Upper lobe of right lung (tissue), 1 donor: ENCODE measurements at places on chromosomes 16 and 17. TPM values are rescaled to one million over a fixed set of nuclear protein-coding genes. Genes with fewer than 3 reads are reported as not detected.

GRCh38 chr16:84359326-84359725, 9.0 kb upstream of the ATP2C2 start:
- DNase-seq = no peak

- no peak for DNase-seq
Measured at GRCh38 chr17:51270636-51271035, 10.3 kb downstream of the UTP18 start.

DNA sequence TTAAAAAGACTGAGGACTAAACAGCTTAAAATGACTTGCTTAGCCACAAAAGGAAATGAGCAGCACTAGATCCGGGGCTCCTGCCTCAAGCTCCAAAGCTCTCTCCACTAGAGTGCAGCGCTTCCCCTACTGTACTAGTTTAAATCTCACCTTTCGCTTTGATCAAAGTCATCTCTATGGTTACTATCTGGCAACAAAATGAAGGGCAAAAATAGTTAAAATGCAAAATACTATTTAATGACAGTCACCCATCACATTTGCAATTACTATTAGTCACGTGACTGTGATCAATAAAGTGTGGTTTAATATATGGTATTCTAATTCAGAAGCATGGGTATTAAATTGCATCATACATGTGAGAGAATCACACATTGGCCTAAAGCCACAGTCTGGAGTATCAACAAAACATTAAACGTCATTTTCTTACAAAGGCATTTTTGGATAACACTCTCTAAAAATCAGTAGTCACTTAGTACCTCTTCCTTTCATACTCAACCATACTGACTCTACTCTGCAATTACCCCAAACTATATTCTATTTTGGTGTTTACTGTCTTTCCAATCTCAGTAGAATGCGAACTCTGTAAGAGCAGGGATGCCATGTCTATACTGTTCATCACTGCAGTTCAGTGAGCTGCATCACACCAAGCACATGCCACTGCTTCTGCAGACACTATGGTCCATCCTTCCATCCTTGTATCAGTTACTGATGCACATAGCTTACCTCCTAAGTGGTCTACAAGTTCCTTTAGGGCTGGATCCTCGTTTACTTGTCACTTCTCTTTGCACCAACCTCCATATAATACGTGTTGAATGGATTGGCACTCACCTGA, 6.2 kb downstream of the PSMD12 start:
- no peak for DNase-seq

Gene TP53TG3C
- not detected for total RNA-seq

DNA sequence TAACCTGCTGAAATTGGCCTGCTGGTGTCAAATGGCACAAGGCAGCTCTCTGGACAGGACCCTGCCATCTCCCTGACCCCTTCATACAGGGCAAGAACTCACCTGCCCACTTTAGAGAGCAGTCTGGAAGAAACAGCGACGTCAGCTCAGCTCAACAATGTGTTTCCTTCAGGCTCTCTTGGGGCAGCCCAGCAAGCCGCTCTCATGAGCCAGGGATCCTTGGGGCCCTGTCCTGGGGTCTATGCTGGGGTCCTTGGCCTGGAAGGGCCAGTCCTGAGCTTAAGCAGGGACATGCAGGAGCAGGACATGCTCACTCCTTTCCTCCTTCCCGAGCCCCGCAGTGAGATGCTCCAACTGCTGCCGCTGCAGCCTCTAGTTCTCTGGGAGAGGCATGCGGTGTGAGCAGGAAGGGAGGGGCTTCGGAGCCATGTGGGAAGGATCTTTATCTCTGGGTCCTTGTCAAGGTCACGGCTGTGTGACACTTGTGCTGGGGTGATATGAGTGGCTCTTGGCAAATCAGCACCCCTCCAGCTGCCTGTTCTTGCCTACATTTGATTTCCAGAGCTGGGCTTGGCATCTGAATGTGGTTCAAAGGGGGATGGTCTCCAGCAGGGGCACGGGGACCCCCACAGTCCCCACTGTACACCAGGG, 3.4 kb downstream of the C1QTNF1 start:
- peak; percentile 63 for DNase-seq

- DNase-seq = no peak
Measured at GRCh38 chr17:80243526-80244433, 16.9 kb upstream of the RNF213 start.

Gene CLEC10A
- 12.6 TPM for total RNA-seq

Gene CNGB1
- total RNA-seq = not detected

GRCh38 chr16:1375741-1376410, 24.1 kb downstream of the GNPTG start:
- DNase-seq = no peak

Gene EPOP
- total RNA-seq = 2.1 TPM

GRCh38 chr16:78407191-78407590, 307.7 kb downstream of the WWOX start:
- DNase-seq = no peak

Gene CCL3
- 9.9 TPM for total RNA-seq

Gene G6PC1
- not detected for total RNA-seq

- peak; percentile 83 for DNase-seq
Measured at GRCh38 chr16:30958175-30959079, 873 bp downstream of the SETD1A start.

DNA sequence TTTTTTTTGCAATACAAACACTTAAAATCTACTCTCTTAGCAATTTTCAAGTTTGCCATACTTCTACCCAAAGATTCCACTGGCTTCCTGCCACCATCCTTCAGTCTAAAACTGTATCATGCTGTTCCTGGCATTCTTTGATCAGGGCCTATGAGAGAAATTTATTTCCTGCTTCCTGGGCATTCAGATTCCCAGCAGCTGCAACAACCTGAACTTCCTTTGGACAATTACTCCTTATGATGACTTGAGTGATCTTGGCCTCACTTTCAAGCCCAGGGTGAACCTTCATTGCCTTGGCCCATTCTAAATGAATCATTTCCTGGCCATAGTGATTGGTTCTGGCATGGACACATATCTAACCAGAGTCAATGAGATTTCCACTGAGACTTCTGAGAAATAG, 18.0 kb upstream of the MON1B start:
- no peak for DNase-seq

GRCh38 chr17:5933430-5933829, 136.7 kb upstream of the WSCD1 start:
- DNase-seq = no peak

Gene CDH13
- 27.2 TPM for total RNA-seq

DNA sequence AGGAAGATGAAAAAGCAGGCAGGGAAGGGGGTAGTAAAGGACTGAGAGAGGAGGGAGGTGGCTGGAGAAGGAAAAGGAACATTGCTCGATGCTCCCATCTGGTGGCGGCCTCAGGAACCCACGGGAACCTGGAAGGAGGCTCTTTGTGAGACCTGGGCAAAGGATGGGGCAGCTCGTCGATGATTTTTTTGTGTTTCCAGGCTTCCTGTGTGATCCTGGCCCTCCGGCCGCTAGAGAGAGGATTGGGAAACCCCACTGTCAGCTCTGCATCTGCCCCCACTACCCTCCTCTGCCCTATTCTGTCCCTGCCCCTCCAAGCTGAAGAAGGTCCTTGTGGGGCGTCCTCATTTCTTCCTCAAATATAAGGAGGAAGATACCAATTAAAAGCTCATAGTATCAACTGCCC, 6.6 kb downstream of the WFIKKN2 start:
- peak; percentile 83 for DNase-seq

Gene SEZ6
- total RNA-seq = not detected

GRCh38 chr17:32870027-32870670, 6.8 kb downstream of the MYO1D start:
- DNase-seq = no peak

DNA sequence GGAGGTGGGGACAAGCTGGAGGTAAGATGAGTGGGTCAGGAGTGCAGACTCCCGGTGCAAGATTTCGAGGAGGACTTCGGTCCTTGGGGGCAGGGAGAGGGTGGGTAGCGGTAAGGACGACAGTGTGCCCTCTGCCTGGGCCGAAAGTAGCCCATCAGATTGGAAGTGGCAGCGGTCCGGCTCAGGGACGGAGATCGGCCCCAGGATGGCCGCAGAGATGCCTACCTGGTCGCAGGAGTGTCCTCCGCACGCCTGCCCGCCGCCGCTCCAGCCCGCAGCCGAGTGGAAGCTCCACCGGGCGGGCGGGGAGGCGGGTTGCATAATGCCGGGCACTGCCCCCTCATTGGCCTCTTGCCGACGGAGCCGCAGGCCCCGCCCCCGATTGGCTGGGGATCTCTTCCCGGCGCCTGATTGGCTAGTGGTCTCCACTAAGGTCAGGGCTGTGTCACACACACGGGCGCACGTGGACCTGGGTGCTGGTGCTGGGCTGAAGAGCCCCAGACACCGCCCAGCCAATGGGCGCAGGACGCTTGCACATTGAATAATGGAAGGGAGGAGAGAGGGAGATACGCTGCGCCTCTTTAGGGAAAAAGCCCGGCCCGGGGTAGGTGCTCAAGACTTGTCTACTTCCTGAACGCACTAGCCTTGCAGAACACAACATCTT, at the start of gene PER1:
Gene PER1 (minus strand): TSS at position 293 of the 664 bp plus-strand sequence. CDS start 1,698 bp downstream, outside the sequence.
- peak; percentile 99 for DNase-seq

DNA sequence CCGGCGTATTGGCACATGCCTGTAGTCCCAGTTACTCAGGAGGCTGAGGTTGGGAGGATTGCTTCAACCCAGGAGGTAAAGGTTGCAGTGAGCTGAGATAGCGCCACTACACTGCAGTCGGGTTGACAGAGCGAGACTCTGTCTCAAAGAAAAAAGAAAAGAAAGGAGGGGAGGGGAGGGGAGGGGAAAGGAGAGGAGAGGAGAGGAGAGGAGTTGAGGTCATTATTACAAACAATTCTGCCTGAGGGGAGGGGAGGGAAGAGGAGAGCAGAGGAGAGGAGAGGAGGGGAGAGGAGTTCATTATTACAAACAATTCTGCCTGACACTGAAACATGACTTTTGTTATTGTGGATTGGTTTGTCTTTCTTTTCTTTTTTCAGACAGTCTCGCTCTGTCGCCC, 19.8 kb upstream of the ABCA5 start:
- DNase-seq = no peak

DNA sequence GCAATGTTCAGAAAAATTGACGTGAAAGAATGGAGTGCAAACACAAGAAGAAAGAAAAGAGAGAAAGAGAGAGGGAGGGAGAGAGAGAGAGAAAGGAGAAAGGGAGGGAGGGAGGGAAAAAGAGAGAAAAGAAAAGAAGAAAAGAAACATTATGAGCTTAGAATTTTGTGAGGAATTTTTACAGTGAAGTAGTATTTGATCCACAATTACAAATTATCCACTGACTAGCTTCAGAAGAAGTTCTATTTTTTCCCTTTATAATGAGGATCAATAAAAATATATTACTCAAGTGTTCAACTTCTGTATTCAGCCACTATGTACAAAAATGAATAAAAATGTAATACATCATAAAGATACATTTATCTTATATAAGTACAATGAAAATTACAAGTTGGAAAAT, 494.5 kb upstream of the CA10 start:
- no peak for DNase-seq

Gene MEOX1
- 1.5 TPM for total RNA-seq

DNA sequence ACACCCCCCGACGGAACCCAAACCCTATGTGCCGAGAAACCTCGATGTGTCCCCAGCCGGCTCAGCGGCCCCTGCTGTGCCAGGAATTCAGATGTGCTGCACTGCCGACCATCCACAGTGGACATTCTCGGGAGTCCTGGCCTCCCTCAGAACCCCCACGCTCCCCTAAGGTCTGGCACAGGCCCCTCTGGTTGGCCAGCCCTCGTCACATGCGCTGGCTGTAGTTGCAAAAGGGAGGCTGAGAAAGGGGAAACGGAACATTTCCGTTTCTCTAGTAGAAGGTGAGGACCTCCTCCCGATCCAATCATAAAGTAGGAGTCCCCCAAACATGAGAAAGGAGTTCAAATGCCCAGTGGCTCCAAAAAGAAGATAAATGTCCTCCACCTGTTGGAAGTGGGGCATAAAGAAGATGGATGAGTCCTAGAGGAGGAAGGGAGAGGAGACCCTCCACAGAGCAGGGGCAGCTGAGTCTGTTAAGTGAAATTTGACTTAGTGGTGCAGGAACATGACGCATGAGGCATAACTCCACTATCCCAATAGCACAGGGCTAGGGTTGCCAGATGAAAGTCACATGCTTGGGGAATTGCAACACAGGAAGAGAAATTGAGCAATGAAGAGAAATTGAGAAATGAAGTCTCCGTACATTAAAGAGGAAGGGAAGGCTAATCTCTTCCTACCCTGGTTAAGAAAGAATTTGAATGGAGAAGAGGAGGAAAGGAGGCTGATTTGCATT, 49.3 kb upstream of the WSB1 start:
- DNase-seq = peak; percentile 85

- DNase-seq = no peak
Measured at GRCh38 chr16:72937360-72937759, 110.6 kb downstream of the ZFHX3 start.

- DNase-seq = no peak
Measured at GRCh38 chr16:67965668-67966548, 2.5 kb downstream of the SLC12A4 start.
